ENCODE measurements at places on chromosomes 3 and 15.
A peak's percentile ranks its signal among the peaks of the same experiment; 100 is the strongest.

GRCh38 chr3:175066617-175067415 is 207.7 kb downstream of the NAALADL2 start:
- DNase-seq, result no peak

DNA sequence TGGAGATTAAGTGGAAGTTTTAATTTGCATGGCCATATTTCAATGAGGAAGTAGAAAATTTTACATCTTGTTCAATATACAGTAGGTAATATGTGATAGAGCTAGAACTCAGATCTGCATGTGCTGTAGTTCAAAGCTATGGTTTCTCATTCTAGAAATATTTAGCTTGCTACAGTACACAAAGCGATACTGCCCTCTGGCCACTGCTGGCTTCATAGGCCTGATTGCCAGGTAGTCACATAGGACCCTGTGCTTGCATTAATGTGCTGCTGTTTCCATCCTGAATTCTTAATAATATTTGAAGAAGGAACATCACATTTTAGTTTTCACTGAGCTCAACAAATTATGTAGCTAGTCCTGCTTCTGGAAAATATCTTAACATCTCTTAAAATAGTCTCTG is 87.0 kb downstream of the PLSCR2 start:
- no peak for DNase-seq

DNA sequence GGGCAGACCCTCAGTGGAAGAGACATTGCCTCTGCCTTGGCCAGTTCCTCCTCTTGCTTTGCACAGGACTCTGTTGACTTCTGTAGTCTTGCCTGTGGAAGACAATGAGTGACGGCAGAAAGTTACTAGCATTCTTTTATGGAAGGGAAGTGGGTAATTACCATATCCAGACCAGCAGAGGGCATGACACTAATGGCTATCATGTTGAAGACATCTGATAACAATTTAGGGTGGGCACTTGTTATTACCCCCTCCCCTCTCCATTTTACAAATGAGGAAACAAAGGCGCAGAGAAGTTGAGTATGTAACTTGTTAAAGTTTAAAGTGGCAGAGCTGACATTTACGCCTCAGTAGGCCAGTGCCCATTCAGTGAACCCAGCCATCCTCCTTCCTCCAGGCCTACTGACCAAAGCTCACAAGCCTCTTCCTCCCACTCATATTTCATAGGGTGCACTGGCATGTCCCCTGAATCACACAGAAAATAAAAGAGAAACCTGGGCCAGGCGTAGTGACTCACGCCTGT is 48.2 kb upstream of the FMN1 start:
- DNase-seq, result no peak

DNA sequence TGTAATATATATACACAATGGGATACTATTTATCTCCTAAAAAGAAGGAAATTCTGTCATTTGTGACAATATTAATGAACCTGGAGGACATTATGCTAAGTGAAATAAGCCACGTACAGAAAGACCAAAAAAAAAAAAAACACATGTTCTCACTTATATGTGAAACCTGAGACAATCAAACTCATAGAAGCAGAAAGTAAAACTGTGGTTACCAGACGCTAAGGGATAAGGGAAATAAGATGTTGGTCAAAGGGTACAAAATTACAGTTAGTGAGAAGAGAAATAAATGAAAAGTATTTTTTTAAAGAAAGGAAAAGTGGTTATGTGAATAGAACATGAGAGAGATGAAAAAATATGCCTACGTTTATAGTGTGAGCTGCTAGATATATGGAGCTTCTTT is 101.1 kb downstream of the CPNE4 start:
- no peak for DNase-seq

- no peak for DNase-seq
These were observed 14.5 kb upstream of the KBTBD12 start for GRCh38 chr3:127900536-127900935.

GRCh38 chr15:77224352-77224751 is 153.4 kb upstream of the TSPAN3 start:
- no peak for DNase-seq

- DNase-seq, result no peak
These were observed 239.3 kb downstream of the FEZF2 start for GRCh38 chr3:62134061-62134496.

DNA sequence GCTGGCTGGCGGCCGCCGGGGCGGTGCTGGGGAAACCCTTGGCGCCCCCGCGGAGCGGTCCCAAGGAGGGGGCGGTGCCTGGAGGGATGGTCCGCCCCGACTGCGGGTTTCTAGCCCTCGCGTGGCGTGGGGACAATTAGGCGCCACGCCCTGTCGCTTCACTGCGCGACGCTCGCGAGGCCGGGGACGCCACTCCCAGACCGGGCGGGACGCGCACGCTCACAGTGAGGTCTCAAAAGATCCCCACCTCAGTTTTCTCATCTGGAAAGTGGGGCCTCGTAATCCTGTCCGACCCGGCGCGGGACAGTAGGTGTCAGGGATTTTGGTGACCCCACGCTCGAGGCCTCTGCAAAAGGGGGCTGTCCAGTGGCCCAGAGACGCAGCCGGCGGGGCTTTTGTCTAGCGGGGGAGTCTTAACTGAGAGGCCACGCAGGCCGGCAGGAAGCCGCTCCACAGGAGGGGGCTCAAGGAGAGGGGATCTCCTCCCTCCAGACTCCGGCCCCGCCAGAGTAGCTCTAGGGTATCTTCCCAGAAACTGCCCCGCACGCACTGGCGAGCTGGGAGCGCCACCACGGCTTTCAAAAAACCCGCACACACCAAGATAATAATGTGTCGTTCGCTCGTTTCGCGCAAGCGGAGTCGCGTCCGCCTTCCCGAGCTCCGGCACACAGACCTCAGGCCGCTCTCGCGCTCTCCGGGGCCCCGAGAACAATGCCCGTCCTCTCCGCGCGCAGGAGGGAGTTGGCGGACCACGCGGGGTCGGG is 710 bp upstream of the CLK3 start:
- peak; percentile 95 for DNase-seq

DNA sequence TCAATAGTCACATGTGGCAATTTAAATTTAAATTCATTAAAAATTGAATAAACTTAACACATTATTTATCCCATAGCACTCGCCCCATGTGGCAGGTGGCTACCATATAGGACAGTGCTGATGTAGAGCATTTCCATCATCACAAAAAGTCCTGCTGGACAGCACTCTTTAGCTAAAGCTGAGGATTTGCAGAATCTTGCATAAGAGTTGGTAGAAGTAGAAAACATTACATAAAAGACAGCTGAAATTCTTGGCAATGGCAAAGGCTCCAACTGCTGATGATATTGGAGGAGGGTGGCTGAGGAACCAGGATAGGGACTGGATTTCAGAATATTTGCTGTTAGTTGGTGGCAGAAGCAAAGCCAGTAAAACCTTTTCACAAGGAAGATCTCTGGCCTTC is 230.7 kb upstream of the SATB1 start:
- DNase-seq, result no peak

DNA sequence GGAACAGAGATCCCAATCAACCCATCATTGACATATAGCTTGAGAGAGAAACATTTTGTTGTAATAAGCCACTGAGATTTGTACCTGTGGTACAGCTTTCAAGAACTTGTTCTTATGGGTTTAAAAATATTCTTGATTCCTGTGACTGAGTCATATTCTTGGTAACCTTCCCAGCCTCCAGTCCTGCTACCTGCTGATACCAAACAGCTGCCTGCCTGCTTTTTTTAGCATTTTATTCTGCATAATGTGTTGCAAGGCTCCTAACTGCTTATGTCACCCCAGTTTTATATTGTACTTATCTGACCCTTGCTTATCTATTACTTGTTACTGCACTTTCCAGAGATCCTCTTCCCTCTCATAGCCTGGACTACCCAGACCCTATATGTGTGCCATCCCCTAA is 349.3 kb upstream of the SOX2 start:
- DNase-seq, result no peak

GRCh38 chr3:67774676-67775075 is 120.3 kb upstream of the SUCLG2 start:
- no peak for DNase-seq

DNA sequence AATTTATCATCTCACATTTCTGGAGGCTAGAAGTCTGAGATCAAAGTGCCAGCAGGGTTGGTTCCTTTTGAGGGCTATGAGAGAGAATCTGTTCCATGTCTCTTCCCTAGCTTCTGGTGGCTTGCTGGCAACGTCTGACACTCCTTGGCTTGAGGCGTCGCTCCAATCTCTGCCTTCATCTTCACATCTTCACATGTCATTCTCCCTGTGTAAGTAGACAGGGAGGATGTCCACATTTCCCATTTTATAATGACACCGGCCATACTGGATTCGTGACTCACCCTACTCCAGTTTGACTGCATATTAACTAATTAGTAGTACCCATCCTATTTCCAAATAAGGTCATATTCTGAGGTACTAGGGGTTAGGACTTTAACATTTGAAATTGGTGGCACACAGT is 17.5 kb upstream of the ARHGAP31 start:
- no peak for DNase-seq

DNA sequence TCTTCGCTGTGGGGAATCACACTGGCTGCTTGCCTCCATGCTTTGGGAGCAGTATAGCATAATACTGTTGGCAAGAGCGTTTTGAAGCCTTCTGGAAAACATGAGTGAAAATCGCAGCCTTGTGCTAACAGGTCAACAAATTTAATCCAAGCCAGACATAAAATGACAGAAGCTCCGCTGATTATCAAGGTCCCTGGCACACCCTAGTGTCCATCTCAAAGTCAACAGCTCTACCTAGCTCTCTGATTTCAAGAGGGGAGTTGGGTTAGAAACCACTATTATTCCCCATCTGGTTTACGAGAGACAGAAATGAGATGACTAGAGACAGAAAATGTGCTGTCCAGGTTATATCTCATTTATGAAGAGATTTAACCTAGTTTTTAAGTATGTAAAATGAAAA is 73.6 kb upstream of the MDFIC2 start:
- DNase-seq, result no peak

- DNase-seq, result no peak
These were observed 400.2 kb upstream of the ATP11B start for GRCh38 chr3:182393151-182393550.

GRCh38 chr3:159858650-159859049 is 130.0 kb upstream of the IL12A start:
- no peak for DNase-seq

DNA sequence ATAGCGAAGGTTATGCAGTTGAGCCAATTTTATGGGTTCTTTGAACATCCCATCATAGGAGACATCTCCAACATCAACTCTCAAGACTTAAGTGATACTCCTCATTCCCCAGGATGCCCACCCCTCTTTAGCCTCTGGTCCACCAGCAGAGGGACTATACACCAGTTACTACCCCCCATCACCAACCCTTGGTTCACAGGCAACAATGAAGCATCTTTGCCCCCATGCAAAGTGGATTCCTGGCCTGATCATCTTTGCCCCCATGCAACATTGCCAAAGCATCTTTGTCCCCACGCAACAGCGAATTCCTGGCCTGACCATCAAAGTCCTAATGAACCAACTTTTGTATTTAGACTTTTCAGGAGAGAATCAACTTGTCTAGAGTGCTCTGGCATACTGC is 19.1 kb downstream of the GPR15 start:
- no peak for DNase-seq

- no peak for DNase-seq
These were observed 691.1 kb downstream of the DIPK2A start for GRCh38 chr3:144662729-144663128.

DNA sequence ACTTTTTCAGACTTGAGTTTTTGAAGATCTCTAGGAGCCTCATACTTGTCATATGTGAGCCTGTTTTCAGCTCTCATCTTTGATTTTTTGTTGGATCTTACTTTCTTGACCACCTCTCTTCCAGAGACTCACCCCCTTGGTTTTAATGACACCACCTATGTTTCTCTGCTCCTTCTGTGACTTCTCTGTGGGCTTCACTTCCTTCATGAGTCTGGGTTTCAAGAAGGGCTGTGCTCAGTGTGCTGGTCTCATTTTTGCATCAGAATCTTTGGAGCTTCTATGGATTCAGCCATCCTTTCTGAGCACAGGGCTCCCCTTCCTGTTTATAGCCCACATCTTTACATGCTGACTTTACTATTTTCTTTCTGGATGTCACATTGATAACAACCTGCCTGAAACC is 17.7 kb downstream of the PPM1L start:
- no peak for DNase-seq

GRCh38 chr3:54671511-54671910 is 256.3 kb downstream of the LRTM1 start:
- DNase-seq, result no peak

- DNase-seq, result no peak
These were observed 136.6 kb downstream of the TGFBR2 start for GRCh38 chr3:30742796-30743619.

- DNase-seq, result no peak
These were observed 30.4 kb upstream of the CLK3 start for GRCh38 chr15:74585191-74585590.

- no peak for DNase-seq
These were observed 263.5 kb upstream of the NR2F2 start for GRCh38 chr15:96066852-96067495.

DNA sequence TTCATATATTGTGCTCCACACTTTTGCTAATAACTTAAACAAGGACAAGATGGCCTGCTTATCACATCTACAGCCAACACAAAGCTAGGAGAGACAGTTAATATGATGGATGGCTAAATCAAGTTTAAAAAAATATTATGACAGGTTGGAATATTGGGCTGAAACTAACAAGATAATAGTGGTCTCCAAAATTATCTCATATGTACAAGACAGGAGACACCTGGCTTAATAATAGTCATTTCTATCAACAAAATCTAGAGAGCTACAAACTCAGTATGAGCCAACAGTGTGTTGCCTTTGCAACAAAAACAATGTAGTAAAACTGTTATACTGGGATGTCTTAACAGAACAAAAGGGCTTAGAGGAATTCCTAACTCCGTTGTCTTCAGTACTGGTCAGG is 317.1 kb upstream of the COL8A1 start:
- DNase-seq, result no peak

- DNase-seq, result peak; percentile 68
These were observed 17.6 kb upstream of the EPHB3 start for GRCh38 chr3:184543843-184544512.

DNA sequence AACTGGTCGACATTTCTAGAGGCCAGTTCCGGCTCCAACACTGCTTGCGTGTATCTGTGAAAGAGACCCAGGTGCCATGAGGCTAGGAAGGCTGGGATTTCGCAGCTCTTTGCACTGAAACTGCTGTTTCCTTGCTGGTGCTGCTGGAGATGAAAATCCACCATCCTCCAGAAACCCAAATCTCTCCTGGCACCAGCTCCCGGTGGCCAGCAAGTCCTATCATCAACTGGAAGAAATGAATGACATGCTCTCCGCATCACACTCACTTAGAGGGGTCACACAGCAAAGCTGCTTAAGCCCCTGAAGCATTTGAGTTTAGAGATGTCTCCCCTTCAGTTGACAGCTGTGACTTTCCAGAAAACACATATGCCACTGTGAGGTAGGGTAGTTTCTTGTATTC is 471.8 kb upstream of the PROK2 start:
- no peak for DNase-seq

GRCh38 chr15:38996111-38996631 is 431.6 kb upstream of the RASGRP1 start:
- no peak for DNase-seq
